ENCODE measurements at places on chromosomes 2 and 18.

- no peak for DNase-seq
Observed at GRCh38 chr2:99451686-99452085, 38.1 kb downstream of the REV1 start.

- DNase-seq, result no peak
Observed at GRCh38 chr2:69456950-69457445, 19.8 kb upstream of the NFU1 start.

GRCh38 chr2:1969701-1970015 lies 225.3 kb upstream of the PXDN start:
- no peak for DNase-seq

DNA sequence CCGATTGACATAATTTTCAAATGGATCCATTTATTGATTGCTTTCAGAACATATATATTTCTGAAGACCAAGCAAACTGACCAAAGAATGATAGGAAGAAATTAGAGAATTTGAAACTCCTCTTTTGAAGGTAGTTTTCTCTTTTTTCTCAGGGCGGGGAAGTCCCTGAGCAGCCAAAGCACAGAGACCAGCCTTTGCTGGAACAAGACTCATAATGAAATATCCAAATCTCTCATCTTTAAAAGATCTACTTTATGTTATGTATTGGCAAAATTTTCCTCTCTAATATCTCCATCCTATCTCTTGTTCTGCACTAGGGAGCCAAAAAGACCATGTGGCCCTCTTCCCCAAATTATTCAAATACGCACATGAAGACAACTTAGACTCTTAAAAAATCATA lies 379.0 kb upstream of the TCF4 start:
- DNase-seq, result no peak

Measured in SHP77 (cell line).